Fibroblast of pulmonary artery (primary cell): ENCODE measurements at places on chromosomes 12 and 14.

GRCh38 chr12:14774906-14775635 lies 28.2 kb downstream of the WBP11 start:
- peak; percentile 74 for DNase-seq

DNA sequence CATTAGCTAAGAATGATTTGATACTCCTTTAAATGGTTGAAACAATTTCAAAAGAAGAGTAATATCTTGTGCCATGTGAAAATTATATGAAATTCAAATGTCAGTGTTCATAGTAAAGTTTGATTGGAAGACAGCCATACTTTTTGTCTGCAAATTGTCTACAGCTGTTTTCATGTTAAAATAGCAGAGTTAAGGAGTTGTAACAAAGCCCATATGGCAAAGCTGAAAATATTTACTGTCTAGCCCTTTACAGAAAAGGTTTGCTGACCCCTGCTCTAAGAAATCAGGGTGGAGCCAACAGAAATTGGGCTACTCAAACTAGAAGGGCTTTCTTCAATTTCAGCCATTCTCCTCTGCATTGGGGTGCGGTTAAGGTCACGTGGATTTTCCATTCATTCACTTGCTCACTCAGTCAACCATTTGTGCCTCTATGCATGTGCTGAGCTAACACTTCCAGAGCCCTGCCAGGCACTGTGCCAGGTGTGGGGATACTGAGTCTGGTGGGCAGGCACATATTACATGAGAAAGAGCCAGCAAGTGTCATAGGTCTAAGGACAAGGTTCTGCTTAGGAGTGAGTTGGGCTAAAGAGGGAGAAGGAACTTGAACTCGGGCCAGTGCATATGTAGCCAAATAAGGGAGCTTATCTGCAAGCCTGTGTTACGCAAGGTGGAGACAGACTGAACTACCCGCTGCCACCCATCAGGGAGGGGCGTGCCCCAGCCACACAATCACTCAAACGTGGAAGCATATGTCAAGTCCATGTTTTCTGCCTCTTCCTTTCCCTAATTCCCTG lies 139.8 kb upstream of the NOS1 start:
- DNase-seq = no peak

DNA sequence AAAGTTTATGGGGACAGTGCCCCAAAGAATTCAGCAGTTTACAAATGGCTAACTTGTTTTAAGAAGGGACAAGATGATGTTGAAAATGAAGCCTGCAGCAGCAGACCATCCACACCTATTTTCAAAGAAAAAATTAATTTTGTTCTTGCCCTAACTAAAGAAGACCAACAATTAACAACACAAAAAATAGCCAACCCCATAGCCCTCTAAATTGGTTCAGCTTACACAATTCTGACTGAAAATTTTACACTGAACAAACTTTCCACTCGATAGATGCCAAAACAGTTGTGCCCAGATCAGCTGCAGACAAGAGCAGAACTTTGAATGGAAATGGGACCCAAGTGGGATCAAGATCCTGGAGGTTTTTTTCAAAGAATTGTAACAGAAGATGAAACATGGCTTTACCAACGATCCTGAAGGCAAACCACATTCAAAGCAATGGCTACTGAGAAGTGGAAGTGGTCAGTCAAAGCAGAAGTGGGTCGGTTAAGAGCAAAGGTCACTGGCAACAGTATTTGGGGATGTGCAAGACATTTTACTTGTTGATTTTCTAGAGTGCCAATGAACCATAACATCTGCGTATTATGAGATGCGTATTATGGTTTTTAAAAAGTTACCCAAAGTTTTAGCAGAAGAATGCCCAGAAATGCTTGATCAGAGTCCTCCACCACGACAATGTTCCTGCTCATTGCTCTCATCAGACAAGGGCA lies 30.0 kb downstream of the SLC39A9 start:
- DNase-seq = no peak

DNA sequence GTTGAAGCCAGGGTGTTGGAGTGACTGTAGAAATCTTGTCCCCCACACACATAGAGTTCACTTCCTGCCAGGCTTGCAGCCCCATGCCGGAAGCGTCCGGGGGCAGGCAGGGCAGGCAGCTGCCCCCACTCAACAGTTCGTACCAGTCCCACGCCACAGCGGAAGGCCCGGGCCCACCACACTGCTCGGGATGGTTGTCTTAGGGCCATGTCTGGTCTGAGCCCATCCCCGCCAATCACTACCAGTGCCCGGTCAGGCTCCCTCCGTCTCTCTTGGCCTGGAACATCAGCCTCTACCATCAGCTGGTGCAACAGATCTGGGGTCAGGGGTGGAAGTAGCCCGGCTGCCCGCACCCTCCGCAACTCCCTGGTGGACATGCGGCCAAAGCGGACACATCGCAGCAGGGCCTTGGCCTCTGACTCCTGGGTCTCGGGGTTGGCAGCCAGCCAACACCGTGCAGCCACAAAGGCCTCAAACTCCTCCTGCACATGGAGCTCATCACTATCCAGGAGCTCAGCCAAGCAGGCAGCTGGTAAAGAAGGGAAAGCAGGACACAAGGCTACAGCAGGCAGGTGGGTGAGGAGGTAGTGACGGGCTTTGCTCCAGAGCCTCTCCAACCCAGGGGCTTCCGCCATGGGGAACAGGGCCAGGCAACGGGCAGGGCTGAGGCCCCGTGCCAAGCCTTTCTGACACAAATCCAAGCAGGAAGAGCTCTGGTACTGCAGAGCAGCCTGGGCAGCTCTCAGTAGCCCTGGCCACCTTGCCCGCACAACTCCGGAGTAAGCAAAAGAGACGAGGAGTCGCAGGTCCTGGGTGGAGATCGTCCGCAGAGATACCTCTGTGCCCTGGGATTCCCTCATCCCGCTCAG lies 5.9 kb downstream of the KLHL33 start:
- no peak for DNase-seq

- DNase-seq = peak; percentile 42
Observed at GRCh38 chr12:52903855-52904508, 894 bp downstream of the KRT8 start.

DNA sequence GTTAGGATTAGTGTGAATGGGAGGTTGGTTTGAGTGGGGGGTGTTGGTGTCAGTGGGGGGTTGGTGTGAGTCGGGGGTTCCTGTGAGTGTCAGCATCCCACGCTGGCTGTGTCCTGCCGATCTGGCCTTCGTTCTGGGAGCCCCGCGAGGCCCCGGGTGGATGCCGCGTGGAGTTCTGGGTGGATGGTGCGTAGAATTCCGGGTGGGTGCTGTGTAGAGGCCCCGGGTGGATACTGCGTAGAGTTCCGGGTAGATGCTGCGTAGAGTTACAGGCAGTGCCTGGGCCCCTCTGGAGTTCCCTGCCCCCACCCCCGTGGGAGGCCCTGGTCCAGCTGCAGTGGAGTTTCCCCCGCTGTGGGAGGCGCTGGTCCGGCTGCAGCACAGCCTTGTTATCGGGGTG lies 8.7 kb downstream of the NOC4L start:
- DNase-seq = no peak

- DNase-seq = no peak
Observed at GRCh38 chr14:99524091-99524661, 43.0 kb downstream of the CCNK start.

- no peak for DNase-seq
Observed at GRCh38 chr12:15811214-15812127, 22.3 kb upstream of the EPS8 start.

DNA sequence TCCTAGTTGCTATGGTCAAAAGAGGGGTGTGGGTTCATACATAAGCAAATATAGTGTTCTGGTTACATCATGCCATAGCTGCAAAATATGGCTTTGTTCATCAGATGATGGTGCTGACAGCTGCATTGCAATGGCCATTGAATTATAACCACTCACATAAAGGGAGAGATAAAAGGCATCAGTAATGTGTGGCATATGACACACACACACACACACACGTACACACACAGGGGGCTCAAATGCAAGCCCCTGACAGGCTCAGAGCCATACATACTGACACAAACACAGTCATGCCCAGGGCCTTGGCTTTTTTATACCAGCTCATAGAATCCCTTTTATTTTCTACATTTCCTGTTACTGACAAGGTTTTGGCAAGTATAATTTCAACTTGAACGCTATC lies 698.9 kb downstream of the BCL11B start:
- no peak for DNase-seq

- no peak for DNase-seq
Observed at GRCh38 chr14:92944976-92945375, 22.0 kb downstream of the CHGA start.

- no peak for DNase-seq
Observed at GRCh38 chr12:49026101-49026500, 7.5 kb upstream of the PRKAG1 start.

GRCh38 chr12:6205144-6205539 lies 4.9 kb downstream of the CD9 start:
- DNase-seq = peak; percentile 57

DNA sequence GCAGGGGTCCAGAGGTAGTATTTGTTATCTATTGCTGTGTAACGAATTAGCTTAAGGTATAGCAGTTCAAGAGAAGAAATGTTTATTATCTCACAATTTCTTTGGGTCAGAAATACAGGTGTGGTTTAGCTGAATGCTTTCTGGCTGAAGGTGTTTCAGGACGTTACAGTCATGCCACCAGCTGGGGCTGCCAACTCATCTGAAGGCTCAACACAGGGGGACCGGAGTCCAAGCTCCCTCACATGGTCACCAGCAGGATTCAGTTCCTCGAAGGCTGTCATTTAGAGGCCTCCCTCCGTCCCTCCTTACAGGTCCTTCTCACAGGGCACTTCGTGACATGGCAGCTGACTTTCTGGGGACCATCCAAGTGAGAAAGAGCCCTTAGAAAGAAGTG lies 37.5 kb upstream of the SINHCAF start:
- no peak for DNase-seq

DNA sequence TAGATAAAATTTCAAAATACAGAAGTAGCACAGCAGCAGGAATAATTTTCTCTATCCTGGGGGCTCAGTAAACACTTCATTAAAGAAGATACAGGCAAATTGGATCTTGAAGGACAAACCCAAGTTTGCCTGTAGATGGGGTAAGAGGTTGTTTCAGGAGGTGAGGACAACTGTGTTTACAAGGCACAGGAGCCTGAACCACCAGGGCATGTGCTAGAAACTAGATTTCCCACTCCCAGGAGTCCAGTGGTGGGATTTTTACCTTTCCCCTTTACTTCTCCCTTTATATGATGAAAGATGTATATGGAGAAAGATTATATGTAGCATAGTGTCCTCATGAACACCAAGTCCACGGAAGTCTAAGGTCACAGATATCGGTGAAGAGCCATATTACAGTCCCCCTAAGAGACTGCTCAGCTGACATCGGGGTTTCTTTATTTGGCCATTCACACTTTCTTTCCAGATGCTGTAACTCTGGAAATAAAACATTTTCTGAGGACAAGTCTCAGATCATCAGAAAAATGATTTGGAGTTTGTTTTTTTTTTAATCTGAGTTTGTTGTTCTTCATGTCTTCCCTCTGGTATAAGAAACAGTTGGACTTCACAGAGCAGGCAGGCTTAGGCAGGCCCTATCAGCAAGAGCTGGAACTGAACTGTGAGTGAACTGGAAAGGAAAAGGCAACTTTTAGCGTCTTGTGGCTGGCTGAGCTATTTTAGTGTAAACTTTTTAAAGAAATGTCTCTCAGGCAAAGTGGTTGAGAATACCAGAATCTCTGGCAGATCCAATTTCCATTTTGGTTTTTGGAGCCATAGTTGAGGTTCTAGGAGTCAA lies 8.0 kb upstream of the EVL start:
- peak; percentile 66 for DNase-seq

DNA sequence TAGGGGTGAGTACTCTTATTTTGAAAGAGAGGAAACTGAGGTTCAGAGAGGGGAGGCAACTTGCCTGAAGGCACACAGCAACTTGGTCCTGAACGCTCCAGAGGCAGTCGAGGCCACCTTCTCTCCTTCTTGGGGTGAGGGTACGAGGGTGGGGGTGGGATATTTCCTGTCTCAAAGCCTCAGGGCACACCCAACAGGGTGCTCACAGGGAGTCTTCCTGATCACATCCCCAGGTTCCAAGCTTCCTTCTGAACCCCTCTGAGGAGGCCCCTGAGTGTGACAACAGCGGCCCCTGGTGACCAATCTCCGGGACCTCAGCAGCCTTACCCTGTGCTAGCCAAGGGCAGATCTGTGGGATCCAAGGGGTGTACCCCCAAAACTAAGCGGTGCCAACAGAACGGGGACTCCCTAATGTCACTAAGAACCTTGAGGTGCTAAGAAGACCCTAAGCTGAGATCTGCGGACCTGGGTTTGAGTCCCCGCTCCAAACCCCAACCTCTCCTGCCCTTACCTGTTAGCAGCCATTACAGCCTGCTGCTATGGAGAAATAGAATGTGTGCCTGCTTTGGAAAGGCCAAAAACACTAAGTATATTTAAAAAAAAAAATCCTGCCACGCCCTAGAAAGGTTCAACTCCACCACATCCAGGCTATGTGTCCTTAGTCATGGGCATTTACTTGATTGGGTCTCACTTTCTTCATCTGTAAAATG lies 57.9 kb downstream of the TRPV4 start:
- DNase-seq = peak; percentile 73

DNA sequence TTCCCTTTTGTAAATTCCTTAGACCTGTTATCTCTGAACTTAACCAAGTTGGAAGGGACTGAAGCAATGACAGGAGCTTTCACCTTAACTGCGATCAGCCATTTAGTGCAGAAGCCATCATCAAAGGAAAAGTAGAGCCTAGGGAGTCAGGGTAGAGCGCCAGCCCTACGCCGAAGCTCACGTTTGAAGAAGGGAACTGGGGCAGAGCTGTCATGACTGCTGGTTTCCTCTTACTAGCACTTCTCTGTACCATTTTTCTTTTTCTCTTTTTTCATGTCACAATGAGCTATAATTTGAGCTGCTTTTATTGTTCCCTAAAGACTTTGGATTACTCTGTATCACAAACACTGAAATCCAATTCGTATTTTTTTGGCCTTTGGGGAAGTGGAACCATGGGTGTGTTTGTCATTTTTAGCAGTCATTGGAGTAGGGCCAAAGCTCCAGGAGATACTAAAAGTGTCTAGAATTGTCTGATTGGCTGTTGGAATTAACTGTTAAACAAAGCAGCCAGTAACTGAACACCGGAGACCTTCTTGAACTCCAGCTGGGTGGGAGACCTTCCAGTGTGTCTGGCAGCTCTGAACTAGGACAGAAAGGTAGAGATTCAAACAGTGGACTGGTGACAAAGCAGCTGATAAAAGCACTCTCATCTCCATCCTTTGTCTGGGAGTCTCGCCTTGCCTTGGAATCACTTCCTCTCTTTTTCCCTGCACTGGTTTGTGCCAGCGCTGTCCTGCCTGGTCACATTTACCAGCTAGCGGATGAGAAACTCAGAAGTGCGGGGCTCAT lies 9.1 kb downstream of the MTRFR start:
- no peak for DNase-seq

DNA sequence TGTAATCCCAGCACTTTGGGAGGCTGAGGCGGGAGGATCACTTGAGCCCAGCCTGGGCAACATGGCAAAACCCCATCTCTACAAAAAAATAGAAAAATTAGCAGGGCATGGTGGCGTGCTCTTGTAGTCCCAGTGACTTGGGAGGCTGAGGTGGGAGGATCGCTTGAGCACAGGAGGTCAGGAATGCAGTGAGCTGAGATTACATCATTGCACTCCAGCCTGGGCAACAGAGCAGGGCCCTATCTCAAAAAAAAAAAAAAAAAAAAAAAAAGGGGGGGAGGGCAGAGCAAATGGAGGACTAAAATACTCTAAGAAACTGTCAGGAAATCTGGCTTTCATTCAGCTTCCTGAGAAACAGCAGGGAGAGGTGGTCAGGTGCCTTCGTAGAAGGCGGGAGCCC lies 31.7 kb upstream of the TSPAN9 start:
- no peak for DNase-seq
